ENCODE measurements at places on chromosomes 5 and 9.
A peak's percentile ranks its signal among the peaks of the same experiment; 100 is the strongest.

DNA sequence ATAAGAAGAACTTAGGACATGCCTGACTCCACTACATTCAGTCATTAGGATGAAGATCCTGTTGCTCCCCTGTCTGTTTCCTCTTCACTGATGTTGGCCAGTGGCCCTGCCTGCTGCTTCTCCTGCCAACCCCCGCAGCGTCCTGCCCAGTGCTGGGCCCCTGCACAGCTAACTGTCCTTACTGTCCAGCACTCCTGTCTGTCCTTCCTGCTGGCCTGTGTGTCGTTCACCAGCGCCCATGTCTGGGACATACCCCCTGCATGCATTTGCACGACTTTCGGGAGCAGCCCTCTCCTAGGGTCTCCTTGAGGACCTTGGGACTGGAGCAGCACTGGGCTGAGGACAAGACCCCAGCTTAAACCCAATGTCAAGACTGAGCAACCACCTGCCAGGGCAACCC is 547.6 kb downstream of the BNC2 start:
- DNase-seq = no peak

GRCh38 chr5:15601274-15601673 is 101.3 kb downstream of the FBXL7 start:
- DNase-seq = no peak

DNA sequence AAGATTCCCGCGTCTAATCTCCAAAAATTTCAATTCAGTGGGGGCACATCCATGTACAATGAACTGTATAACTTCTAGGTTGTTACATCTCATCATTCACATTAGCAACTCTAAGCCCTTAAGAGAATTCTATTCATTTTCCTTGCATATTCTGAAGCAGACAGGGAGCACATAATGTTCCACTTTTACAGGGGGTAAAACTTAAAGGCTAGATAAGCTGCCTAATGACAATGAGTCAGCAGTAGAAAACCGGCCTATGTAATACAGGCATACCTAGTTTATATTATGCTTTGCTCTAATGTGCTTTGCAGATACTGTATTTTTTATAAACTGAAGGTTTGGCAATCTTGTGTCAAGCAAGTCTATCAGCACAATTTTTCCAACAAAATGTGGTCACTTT is 40.4 kb downstream of the PTAR1 start:
- no peak for DNase-seq

GRCh38 chr9:94909965-94910730 is 183.6 kb downstream of the AOPEP start:
- no peak for DNase-seq

DNA sequence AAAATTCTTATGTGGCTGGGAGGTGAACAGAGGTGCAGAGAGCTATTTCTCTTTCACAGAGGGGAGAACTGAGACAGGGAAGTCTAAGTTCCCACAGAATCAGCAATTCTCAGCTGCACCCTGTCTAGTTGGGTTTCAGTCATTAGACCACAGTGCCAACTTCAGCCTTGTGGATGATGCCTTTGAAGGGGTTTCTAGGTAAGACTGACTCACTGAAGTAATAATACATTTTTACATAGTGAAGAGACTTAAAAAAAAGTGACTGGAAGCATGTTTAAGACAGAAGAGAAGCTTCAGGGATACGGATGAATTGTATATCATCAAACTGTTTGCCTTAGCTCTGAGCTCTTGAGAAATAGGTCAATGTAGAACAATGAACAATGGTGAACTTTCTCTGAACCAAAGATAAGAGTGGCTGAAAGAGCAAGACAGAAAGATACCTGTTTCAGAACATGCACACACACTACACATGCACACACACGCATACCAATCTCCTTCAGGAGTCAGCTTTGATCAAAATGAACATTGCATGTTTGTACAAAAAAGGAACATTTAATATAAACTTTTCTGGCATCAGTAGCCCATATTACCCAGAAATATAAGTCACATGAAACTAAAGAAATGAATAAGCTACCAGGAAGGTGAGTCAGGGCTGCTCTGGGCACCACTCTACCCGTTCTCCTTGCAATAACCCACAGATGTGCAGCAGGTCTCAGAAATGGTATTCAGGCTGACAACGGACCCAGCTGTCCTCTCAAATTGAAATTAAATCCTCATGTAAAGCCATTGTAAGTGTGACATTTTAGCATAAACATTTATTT is 12.6 kb upstream of the FYB1 start:
- DNase-seq = no peak

GRCh38 chr5:107607671-107608345 is 62.9 kb downstream of the EFNA5 start:
- no peak for DNase-seq

GRCh38 chr9:105697871-105698270 is 3.5 kb downstream of the TMEM38B start:
- no peak for DNase-seq

GRCh38 chr9:130831077-130831476 is 4.0 kb upstream of the ABL1 start:
- no peak for DNase-seq

DNA sequence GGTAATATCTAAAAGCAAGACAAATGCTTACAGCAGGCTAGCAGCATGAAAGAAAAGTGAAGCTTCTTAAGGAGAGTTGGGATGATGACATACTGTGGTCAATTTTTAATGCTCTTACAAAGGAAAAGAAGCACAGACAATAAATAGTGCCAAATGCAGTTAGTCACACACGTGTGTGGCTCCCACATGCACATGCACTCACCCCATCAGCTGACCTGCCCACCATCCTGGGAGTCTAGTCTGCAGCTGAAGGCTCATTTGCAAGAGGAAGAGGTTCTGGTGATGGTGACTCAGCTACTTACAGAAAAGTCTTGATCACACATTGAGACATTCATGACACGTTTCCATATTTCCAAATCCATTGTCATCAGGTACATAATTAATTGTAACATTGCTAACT is 129.3 kb downstream of the MRPL36 start:
- no peak for DNase-seq

DNA sequence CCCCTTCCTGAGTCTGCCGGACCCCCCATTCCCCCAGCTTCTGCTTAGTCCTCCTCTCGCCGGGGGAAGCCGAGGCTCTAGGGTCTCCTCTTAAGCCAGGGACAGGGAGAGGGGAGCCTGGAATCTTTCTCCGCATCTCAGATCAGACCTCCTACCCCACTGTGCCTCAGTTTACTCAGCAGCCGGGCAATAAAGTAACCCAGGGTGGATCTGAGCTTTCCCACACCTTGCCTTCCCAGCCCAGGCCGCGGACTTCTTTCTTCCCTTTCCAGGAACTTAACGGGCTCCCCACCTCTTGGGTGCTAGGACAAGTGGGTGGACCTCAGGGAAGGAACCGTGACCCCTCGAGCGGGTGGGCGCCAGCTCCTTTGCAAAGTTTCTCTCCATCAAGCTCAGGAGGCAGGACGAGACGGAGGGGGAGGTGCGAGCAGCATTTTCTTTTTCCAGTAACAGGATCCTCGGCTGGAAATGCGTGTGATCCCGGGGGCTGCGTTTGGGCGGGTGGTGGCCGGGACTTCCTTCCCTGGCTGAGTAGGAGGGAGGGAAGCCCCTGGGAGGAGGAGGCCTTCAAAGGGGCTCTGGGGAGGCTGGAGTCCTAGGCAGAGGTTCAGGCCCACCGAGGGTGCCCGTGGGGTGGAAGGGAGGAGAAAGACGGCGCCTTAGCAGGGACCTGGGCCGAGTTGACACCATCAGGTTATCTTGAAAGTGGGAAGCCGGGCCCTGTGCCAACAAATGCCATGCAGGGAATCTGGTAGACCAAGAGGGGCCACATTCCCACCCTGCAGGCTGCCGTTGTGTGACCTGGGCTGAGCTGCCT is 795 bp downstream of the DAB2IP start:
- no peak for DNase-seq

GRCh38 chr9:135230817-135231520 is 143.5 kb downstream of the OLFM1 start:
- no peak for DNase-seq

DNA sequence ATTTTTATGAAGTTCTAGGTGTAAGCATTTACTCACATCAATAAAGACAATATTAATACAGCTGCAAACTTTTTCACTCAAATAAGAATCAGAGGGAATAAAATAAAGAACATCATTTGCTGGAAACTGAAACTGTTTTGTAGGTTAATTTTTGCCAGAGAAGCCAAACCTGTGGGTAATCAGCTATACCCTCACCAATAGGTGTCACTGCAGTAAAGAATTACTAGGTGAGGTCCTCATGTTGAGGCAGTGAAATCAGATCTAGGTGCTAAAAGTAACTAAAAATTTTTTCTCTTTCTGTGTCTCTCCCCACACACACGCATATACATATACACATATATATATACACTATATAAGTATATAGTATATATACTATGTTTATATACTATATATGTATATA is 1016.3 kb upstream of the SEMA6A start:
- no peak for DNase-seq

DNA sequence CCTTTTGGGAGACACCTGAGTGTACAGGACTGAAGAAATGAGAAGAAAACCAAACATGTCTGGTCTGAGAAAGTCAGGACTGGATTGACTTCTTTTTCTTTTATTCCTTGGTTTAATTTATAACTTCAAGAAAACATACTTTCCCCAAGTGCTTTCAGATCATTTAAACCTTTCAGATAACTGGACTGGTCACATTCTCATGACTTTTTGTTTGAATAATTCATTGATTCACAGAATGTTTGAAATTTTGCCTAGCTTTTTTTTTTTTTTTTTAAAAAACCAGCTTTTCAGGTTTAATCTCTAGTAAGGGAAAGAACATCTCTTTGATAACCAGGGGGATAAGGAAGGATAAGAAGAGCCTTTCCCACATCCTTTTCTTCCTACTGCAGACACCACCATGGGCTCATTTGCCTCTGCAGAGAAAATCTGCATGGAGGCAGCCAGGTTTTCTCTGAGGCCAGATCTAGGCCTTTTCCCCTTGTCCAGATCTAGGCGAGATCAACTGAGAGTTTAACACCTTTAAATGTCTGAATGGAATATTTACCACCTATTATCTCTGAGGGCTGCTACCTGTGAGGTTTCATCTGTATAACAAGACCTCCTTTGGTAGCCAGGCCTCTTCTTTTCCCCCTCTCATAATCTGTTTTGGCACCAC is 45.0 kb upstream of the SLC28A3 start:
- no peak for DNase-seq

- no peak for DNase-seq
These were observed 154.3 kb downstream of the NFIB start for GRCh38 chr9:14159440-14160216.

DNA sequence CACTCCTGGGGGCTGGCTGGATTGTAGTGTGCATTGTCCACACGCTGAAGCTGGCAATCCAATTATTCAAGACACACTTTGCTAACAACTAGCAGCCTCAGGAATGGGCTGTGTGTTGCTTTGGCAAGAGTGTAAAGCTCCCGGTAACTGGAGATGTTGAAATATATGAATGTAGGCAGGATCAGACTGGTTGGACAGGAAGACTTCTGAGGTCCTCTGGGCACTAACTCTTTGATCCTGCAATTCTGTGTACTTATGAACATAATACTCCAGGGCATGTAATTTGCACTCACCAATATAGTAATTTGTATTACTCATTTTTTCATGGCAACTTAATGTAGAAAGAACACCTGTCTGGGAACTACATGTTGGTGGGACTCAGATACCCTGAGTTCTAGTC is 106.7 kb upstream of the SLC28A3 start:
- DNase-seq = no peak

GRCh38 chr5:22473886-22474285 is 379.3 kb downstream of the CDH12 start:
- DNase-seq = no peak

GRCh38 chr9:122001491-122002201 is 91.5 kb downstream of the TTLL11 start:
- DNase-seq = no peak

DNA sequence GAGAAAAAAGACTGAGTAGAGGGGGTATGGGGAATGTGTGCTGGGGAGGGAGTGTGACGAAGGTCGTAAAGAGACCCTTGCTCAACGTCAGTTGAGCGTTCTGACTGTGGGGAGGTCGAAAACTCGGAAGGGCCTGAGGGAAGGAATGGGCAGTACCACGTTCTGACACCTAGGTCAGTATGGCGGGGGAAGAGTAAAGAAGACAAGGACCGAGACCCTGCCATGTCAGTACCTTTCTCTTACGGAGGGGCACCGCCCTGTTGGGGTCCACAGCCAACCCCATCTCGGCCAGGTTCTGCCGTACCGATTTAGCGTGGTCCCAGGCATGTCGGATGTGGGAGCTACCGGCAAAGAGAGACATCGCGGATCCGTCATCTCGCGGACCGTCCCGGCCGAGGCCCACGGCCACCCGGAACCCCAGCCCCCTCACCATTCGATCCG is 375 bp downstream of the NOP16 start:
- no peak for DNase-seq

DNA sequence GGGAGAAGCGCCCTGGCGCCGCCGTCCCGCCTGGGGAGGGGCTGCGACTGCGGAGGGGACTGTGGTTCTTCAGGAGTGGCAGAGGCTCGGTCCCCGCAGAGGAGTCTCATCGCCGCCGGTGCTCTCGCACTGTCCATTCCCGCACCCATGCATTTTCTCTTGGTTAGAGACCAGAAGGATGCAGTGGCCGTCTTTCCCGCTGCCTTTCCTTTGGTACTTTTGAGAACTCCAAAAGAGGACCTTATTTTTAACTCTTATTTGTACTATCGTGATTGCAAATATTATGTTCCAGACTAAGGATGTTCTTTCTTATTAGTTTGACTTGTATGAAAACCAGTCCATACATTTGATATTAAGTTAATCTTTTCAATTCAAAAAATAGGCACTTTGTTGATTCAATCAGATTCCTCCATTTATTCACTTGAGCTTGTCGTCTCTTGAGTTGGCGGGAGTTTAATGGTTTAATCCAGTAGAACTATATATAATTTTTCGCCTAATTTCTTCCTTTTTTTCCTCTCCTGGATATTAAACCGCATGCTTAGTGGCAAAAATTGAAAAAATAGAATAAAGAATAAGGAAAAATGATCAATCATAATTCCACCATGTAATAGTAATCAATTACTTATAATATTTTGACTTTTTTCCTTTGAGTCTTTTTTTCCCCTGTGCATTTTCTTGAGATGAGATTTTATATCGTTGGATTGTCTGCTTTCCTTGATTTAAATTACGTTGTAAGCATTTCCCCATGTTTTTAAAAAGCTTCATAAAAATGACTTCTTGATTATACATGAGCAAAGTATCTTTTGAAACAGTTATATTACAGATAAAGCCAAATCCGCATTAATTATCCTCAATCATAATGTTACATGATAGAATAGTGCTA is 861 bp downstream of the ZFYVE16 start:
- DNase-seq = peak; percentile 19

DNA sequence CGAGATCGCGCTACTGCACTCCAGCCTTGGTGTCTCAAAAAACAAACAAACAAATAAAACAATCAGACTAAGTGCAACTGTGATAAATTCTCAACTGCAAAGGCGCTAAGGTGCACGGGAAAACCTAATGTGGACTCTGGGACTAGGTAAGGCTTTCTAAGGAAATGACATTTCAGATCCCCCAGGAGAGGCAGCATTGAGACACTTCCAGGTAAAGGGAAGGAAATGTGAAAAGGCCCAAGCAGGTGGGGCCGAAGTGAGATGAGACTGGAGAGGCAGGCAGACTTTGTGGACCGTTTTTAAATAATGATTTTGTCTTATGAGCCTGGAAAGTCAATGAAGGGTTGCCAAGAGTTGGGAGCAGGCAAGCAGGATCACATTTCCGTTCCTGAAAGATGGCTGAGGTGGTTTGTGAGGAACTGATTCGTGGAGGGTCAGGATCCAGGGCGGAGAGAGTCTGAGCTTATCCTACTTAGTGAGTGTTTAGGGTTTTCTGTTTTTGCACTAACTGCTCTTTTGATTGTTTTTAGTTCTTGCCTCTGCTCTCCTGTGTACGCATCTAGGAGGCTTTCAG is 2.0 kb upstream of the APBA1 start:
- no peak for DNase-seq

All from CD4-positive, alpha-beta T cell treated with Interleukin-6 at 100 ng/mL for 8 hours (primary cell).